Central memory CD4-positive, alpha-beta T cell (primary cell): ENCODE measurements at places on chromosomes 12 and 14.

GRCh38 chr12:71865166-71865713 is 25.7 kb downstream of the TBC1D15 start:
- DNase-seq = no peak

DNA sequence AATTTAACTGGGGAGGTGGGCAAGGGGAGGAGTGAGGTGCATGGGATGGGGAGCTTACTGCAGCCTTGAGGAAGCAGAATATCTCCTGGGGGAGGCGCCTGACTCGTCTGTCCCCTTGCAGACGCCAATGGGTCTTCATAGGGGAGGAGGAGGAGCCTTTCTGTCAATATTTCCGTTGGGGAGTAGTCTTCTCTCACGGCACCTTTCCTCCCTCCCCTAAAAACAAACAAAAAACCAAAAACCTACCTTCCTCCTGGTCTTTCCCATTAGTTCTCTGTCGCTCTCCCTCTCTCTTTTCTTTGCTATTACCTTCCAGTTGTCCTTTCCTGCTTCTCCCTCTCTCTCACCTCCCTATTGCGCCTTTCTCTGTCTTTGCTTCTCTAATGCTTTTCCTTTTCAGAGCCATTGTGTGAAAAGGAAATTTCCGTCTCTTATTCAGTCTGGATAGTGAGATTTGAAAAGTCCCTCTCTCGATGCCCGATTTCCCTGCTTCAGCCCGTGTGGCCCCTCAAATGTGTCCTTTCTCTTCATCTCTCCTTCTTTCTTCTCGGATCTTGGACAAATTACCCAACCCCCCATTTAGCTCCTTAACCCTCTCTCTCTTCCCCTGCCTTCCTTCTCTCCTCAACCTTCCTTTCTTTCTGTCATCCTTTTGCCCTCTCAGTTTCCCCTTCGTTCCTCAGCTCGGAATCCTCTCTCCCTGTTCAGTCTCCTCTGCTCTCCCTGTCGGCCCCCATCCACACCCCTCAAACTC is 5.9 kb downstream of the GPR84 start:
- peak; percentile 49 for DNase-seq

GRCh38 chr12:58378028-58378427 is 436.7 kb downstream of the ATP23 start:
- no peak for DNase-seq

GRCh38 chr14:90577661-90578282 is 180.9 kb downstream of the CALM1 start:
- DNase-seq = no peak

DNA sequence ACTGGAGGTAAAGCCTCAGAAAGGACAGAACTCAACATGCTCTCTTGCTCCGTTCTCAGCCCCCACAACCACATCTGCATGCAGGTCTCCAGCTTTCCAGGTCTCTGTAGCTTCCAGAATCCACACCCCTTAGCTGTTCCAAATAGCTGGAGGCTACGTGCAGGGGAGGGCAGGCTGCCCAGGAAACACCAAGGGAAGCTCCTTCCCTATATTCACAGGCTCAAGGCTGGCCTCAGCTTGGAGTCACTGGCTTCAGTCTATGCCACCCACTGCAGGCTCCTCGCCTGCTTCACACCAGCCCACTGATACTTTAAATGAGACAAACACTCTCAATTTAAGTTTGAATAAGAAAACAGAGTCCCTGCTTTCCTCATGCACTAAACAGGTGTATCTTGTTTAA is 73.3 kb downstream of the ASCL4 start:
- DNase-seq = no peak
